Kidney (tissue), 22 donors: ENCODE measurements at places on chromosomes 1 and 21.

DNA sequence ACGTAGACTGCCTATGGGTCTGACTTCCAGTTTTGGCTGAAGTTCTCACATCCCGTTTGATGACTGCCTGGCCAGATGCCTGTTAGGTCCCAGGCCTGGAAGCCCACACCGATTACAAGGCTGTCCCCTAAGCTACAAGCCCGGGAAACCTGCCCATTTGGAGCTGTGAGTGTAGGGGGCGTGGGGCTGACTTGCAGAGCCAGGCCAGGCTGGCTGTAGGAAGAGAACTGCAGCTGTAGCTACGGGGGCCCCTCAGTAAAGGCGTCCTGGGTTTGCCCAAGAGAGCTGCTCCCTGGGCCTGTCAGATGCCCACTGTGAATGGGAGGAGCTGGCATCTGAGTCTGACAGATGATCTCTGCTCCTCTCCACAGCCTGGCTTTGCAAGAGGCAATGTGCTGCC, 199.7 kb downstream of the CAMTA1 start:
- no peak for DNase-seq

DNA sequence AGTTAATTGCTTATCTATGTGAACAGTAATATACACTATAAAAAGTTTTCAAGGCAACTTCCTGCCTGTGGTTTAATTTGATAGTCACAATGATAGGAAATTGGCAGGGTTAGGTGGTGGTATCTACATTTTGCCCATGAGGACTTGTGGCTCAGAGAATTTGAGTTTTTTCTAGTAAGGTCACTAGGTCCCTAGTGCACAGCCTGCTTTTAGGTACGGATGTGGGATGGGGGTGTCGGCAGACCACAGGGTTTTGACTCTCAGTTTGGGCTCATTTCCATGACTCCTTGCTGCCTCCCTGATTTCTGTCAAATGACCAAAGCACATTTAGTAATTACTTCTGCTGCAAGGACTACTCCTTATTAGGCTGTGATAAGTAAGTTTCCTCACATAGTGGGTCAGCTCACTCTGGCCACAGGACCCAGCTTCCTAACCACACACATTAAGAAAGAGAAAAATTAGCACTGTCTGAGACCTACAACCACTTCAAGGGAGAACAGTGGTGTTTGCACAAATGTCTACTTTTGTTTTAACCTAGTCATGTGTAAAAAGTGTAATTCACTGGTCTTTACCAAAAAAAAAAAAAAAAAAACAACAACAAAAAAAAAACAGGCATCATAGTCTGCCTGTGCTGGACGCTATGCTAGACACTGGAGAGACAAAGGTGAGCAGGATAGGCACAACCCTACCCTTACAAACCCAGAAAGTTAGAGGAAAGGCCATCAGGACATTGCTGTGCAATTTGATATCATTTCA, 43.7 kb downstream of the MRPL39 start:
- DNase-seq = no peak

- DNase-seq = no peak
Observed at GRCh38 chr1:185895208-185895900, 161.2 kb downstream of the HMCN1 start.

- no peak for DNase-seq
Observed at GRCh38 chr1:99445486-99445885, 181.2 kb downstream of the PLPPR4 start.
